CD4-positive, alpha-beta T cell treated with Interleukin-1 beta for 1 hour (primary cell): ENCODE measurements at places on chromosomes 4 and X.

DNA sequence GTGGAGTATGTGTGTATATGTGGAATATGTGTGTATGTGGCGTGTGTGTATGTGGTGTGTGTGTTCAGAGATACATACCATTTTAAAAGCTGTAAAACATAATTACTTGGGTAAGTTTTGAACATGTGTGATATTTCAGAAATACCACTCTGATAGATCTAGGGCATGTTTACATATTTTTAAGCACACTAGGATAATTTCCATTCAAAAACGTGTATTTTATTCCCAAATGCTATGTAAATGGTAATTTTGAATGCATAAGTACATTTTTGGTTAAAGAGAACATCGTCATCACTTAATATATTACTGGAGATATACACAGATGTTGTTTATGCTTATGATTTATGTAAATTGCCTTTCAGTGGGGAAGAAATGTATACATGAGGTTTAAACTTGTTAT, 34.7 kb upstream of the SHISA3 start:
- DNase-seq: no peak

DNA sequence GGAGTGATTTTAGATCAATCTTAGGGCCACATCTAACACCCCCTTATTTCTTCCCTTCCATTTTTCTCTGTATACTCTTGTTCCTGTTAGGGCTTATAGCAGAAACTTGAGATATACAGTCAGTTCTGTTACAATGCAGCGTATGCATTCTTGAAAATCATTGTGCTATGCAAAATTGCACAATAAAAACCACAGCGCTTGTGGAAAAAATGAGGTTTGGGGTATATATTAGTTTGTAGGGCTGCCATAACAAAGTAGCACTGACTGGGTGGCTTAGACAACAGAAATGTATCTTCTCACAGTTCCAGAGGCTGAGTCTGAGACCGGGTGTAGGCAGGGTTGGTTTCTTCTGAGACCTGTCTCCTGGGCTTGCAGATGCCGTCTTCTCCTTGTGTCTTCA, 59.0 kb downstream of the WWC2 start:
- DNase-seq: no peak

DNA sequence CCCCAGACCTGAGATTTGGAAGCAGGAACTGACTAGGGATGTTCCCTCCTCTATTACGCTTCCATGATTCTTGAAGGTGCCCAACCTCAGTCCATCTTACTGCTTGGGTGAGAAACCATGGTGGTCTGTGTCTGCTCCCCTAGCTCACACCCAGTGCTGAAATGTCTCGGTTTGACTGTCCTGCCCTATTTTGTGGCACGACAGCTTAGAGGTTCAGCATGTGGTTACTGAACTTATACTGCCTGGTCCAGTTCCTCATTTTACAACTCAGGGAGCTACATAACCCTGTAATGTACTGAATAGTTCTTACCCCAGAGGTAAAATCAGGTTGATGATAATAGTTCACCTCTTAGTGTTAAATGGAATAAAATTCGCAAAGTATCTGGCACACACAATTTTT, 203.1 kb downstream of the RBM46 start:
- DNase-seq: no peak

- DNase-seq: peak; percentile 79
These were observed at the start of gene MID1IP1 for GRCh38 chrX:38800981-38801845. TSS of gene MID1IP1 (plus strand) at chrX:38801459. CDS start at chrX:38804947, 3,488 bp downstream.

DNA sequence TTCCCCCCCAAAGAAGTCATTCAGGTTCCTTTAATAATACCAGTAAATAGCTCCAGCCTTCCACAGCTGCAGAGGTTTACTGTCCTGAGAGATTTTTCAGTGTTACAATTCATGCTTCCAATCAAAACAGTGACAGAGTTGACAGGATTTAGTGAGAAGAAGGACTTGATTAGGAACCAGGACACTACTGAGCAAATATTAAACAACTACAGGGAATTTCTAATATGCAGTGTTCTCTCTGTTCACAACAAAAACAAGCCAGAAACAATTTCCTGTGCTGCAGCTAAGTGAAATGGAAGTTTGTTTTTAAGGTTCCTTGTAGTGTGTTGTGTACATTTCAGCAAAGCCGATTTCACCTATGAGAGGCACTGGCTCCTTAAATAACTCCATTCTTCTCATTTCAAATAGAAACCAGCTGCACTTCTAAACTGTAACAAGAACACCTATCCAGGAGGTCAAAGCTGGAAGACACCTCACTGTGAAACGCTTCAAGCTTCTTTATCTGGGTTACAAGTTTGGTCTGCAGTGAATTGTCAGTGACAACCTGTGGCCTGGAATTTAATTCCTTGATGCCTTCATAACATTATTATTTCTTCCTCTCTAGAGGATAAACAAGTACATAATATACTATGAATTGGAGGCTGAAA, 149.3 kb downstream of the RASL11B start:
- DNase-seq: no peak

DNA sequence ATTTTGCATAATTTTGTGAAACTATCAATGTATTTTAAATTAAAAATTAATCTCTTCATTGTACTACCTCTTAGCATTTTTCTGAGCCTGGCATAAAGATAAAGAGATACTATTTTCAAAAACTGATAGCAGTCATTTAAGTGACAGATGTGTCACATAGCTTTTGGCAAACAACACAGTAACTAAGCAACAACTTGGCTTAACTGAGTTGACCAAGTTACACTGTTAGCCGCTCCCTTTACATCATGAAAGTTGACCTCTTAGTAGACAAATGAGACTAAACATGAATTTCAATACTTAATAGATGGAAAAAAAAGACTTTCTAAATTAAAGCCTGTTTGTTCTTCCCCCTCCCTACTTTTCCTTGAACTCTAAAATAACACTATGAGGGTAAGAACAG, 62.0 kb downstream of the ATP8A1 start:
- no peak for DNase-seq

- DNase-seq: no peak
These were observed 29.9 kb downstream of the CLRN2 start for GRCh38 chr4:17544831-17545234.

DNA sequence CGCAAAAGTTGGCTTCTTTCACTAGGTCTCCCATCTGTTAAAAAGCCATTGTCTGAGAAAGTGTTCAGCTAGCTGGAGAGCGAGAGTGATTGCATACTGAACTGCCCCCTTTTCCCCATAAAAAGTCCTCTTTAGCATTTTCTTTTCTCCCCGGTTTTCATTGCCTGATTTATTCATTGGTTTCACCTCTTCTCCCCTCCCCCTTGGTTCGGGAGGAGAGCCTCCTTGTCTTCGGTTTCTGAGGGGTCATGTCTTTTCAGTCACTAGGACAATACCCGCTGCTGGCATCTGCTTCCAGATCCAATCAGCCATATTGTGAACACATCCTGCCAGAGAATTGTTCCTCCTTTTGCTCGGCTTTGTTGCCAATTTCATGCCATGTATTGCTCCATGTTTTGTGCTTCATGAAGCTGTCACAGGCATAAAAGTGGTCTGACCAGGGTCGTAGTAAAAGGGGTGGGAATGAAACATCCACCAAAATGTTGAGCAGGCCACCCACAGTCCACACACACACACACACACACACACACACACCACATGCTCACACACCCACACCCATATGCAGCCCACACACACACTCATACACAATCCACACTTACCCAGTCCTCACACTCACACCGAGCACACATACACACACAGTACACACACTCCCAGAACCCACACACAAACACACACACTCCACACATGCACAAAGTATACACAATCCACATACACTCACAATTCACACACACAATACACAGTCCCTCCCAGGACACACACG, 136.0 kb downstream of the NKX6-1 start:
- DNase-seq: no peak

DNA sequence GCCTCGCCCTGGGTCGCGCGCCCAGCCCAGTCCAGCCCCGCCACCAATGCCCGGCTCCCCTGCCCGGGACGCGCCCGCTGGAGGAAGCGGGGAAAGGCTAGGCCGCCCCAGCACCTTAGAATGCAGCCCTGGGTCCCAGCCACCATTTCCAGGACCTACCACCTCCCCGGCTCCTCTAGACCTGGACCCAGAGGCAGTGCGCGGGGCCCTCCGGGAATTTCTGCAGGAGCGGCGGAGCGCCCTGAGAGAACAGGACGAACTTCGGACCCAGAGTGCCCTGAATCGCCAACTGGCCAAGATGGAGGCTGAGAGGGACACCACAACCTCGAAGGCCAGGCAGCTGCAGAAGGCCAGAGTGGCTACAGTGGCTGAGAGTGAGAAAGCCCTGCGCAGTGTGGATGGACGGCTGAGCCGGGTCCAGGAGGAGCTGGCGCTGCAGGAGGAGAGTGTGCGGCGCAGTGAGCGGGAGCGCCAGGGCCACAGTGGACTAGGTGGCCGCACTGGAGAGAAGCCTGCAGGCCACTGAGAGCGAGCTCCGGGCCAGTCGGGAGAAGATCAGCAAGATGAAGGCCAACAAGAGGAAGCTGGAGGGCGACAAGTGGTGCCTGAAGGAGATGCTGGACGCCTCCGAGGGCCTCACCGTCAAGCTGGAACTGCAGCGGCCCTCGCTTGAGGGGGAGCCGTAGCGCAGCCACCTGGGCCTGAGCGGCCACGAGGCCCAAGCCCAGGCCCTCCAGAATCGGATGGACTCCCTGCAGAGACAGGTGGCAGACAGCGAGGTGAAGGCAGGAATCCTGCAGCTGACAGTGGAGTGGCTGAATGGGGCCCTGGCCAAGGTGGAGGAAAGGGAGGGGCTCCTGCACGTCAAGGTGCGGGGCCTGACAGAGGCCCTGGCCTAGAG, 15.5 kb downstream of the SMIM10L2A start:
- no peak for DNase-seq

DNA sequence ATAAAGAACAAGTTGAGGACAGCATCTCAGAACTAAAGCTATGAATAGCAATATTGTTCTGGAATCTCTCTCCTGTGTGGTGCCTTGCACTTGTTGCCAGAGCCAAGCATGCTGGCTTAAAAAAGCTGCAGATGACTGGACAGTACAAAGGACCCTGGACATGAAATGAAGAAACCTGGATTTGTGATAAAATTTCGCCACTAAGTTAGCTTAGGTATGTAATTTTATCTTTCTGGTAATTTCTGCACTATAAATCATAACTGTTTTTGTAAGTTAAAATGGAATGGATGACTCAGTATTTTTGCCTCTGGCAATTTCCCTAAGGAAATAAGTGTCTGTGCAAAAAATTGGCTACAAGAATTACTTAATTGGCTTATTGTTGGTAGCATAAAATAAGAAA, 317.2 kb downstream of the CAMK2D start:
- DNase-seq: no peak

DNA sequence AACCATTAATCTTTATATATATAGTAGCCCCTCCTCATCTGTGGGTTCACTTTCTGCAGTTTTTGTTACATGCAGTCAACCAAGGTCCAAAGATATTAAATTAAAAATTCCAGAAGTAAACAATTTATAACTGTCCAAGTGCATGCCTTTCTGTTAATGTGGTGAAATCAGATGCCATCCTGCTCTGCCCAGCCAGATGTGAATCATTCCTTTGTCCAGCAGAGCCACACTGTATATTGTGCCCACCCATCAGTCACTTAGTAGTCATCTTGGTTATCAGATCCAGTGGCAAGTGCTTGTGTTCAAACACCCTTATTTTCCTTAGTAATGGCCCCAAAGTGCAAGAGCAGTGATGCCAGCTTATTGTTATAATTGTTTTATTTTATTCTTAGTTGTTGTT, 17.2 kb upstream of the PRDM5 start:
- DNase-seq: no peak

GRCh38 chr4:25420931-25421330, 43.9 kb downstream of the ANAPC4 start:
- DNase-seq: no peak

GRCh38 chr4:137310593-137311490, 221.5 kb downstream of the PCDH18 start:
- DNase-seq: no peak

DNA sequence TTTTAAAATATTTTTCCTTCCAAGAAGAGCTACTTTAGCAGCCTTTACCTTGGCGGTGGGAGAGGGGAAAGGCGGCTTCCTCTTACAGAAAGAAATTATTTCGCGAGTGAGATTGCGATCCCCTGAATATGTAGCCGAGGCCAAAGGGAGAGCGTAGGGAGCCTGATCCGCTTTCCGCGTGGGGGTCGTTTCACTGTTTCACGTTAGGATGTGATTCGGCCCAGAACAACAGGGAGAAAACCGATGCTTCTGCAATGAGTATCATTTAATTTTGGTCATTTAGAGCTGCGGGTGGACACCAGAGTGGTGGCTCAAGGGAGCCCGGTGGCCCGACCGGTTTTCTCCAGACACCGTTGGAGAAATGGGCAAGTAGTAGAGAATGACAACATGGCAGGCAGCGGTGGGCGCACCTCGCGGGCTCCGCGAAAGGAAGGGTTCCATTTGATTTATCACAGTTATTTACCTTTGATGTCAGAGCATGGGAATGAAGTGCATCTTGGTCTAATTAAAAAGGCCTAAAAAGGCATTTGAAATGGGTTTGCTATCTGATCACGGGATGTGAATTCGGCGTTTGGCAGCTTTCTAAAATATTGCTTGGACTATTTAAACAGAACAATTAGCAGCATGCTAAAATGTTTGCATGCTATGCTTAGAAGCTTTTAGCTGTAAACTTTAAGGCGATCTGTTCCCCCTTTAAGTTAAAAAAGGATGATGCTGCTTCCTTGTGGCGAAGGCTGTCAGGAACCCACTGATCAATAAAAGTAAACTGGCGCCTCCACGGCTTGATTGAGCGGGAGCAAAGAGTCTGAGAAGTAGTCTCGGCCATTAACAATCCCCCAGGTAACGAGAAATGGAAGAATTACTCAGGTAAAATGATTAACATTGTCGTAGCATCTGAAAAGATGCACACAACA, 2.0 kb upstream of the PCDH19 start:
- DNase-seq: no peak

- DNase-seq: no peak
These were observed 126.1 kb downstream of the ARHGEF9 start for GRCh38 chrX:63658920-63659319.

- no peak for DNase-seq
These were observed 244.1 kb downstream of the RAB28 start for GRCh38 chr4:13240066-13240465.

DNA sequence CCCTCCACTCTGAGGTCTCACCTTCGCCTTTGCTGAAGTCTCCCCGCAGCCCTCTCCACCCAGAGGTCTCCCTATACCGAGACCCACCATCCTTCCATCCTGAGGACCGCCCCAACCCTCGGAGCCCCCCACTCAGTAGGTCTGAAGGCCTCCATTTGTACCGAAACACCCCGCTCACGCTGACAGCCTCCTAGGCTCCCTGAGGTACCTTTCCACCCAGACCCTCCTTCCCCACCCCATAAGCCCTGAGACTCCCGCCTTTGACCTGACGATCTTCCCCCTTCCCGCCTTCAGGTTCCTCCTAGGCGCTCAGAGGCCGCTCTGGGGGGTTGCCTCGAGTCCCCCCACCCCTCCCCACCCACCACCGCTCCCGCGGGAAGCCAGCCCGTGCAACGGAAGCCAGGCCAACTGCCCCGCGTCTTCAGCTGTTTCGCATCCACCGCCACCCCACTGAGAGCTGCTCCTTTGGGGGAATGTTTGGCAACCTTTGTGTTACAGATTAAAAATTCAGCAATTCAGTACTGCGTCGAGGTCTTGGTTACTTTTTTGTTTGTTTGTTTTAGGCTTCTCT, 5.0 kb downstream of the SOD3 start:
- DNase-seq: no peak

GRCh38 chr4:114509340-114509739, 89.3 kb upstream of the UGT8 start:
- no peak for DNase-seq
